ENCODE measurements at places on chromosomes 1 and 21. TPM values are rescaled to one million over a fixed set of nuclear protein-coding genes. Genes with fewer than 3 reads are reported as not detected.

Gene SV2A
- total RNA-seq, result 5.4 TPM

DNA sequence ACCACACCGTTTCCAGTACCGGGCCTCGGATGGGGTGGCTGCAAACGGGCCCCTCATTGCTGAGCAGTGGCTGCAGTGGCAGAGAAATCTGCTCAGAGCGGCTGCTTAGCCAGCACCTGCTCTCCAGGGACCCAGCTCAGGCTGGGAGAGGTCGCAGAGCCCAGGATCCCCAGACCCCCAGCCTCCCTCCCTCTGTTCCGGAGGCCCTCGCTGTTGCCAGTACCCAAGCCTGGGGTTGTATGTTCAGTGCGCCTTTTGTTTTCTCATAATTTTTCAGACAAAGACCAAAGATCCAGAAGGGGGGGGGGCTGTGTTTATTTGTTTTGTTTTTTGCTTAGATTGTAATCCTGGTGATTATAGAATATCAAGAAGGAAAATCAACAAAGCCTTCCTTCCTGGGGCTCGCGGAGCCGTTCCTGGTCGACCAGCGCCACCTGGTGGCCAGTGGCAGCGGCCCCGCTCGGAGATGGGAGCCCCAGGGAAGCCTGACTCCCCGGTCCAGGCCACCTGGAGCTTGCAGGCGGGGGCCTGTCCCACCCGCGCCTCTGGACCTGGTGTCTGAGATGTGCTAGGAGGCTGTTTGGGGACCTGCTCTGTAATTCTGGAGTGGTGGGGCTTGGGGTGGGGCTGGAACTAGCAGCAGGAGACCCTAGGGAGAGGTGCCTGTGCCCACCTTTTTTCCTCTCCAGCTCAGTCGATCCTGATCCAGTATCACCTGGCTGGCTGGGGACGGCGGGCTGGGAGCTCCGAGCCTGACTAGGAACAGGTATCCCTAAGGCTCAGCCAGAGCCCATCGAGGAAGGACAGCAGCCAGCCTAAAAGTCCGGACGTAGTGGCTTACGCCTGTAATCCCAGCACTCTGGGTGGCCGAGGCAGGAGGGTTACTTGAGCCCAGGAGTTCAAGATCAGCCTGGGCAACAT is 123.9 kb upstream of the VAMP3 start:
- no peak overlapping the region for H3K27ac ChIP-seq
- DNase-seq, result peak; percentile 36
- no peaks in the 10 kb centered on the region for H3K36me3 ChIP-seq
- H3K4me1 ChIP-seq, result peaks cover 3% of the 10 kb centered on the region
- no peaks in the 10 kb centered on the region for H3K27me3 ChIP-seq
- no peak overlapping the region for H3K4me3 ChIP-seq

GRCh38 chr21:45386336-45386727 is 18.6 kb upstream of the COL18A1 start:
- no peaks in the 10 kb centered on the region for H3K4me1 ChIP-seq
- no peaks in the 10 kb centered on the region for H3K36me3 ChIP-seq
- DNase-seq, result no peak
- no peaks in the 10 kb centered on the region for H3K27me3 ChIP-seq
- H3K27ac ChIP-seq, result no peak overlapping the region
- no peak overlapping the region for H3K4me3 ChIP-seq

DNA sequence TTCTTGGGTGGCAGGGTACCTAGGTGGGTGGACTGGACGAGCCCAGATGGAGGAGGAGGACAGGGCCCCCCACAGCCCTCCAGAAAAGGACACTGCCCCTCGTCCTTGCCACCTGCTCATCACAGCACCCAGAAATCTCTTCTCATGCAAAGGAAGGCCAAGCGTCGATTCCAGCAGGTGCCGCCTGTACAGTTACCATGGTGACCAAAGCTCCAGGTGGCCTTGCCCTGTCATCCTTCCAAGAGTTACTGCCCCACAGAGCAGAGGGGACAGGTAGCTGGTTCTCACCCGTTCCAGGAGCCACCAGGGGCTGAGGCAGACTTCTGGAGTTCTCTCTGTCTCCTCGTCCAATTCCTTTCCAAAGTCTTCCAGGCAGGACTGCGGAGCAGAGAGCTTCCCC is 119.9 kb upstream of the VAMP3 start:
- H3K4me3 ChIP-seq, result no peak overlapping the region
- no peak overlapping the region for H3K27ac ChIP-seq
- no peaks in the 10 kb centered on the region for H3K36me3 ChIP-seq
- DNase-seq, result no peak
- H3K4me1 ChIP-seq, result no peaks in the 10 kb centered on the region

Gene TSPAN2
- 5.0 TPM for total RNA-seq

GRCh38 chr1:43349594-43350306 is 9.0 kb upstream of the CDC20 start:
- DNase-seq, result no peak
- H3K4me1 ChIP-seq, result peaks cover 3% of the 10 kb centered on the region
- no peaks in the 10 kb centered on the region for H3K27me3 ChIP-seq
- no peaks in the 10 kb centered on the region for H3K36me3 ChIP-seq

GRCh38 chr1:13781907-13782633 is 82.1 kb downstream of the PRDM2 start:
- H3K4me1 ChIP-seq, result no peaks in the 10 kb centered on the region
- H3K36me3 ChIP-seq, result peaks cover 11% of the 10 kb centered on the region
- no peak overlapping the region for H3K27ac ChIP-seq
- no peak for DNase-seq
- H3K4me3 ChIP-seq, result no peak overlapping the region

DNA sequence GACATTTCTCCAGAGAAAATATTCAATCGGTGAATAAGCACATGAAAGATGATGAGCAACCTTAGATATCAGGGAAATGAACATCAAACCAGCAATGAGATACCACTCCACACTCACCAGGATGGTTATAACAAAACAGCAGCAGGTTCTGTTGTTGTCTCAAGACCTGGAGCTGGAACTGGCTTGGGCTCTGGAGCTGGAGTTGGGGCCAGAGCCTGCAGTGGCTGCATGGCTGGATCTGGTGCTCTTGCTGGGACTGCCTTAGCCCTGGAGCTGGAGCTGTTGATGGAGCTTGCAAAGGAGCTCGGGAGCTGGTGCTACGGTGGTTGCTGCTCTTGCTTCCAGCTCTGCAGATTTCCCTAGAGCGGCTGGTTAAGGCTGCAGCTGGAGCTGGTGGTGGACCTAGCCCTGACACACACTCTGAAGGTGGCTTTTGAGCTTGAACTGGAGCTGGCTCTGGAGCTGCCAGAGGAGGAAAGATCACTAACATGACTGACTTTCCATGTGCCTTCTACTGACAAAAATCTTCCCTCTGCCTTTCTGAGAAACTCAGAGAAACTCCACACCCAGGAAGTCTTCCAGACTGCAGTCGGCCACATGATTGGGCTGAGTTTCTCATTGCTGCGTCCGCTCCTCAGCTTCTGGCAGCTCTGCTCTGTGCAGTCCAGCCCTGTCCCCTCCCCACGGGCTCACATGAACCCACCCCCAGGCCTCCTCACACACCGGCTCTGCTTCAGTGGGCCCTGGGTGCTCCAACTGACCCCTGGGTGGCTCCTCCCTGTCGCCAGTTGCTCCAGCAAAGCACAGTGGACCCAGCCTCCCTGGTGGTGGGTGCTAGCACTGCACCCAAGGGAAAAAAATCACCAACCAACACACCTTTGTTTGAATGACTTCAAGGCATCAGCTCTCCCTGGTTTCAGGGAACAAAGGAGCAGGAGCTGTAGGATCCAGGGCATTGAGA is 139.1 kb upstream of the FMN2 start:
- no peak overlapping the region for H3K4me3 ChIP-seq
- no peak for DNase-seq
- H3K36me3 ChIP-seq, result no peaks in the 10 kb centered on the region
- H3K27ac ChIP-seq, result no peak overlapping the region

Gene FCRL2
- not detected for total RNA-seq

- no peaks in the 10 kb centered on the region for H3K36me3 ChIP-seq
- no peak overlapping the region for H3K4me3 ChIP-seq
- H3K4me1 ChIP-seq, result no peaks in the 10 kb centered on the region
- no peak for DNase-seq
These were observed 161.3 kb downstream of the TM2D1 start for GRCh38 chr1:61563611-61564010.

GRCh38 chr1:89125913-89126580 is at the start of gene GBP2:
GBP2 (minus strand) TSS chr1:89126114; CDS start chr1:89121966, 4,148 bp downstream.
- peak; percentile 85 for DNase-seq
- no peaks in the 10 kb centered on the region for H3K27me3 ChIP-seq
- peaks cover 30% of the 10 kb centered on the region for H3K4me1 ChIP-seq

GRCh38 chr1:168640836-168641235 is 64.4 kb downstream of the XCL1 start:
- H3K36me3 ChIP-seq, result no peaks in the 10 kb centered on the region
- H3K4me1 ChIP-seq, result no peaks in the 10 kb centered on the region
- H3K27me3 ChIP-seq, result no peaks in the 10 kb centered on the region
- no peak overlapping the region for H3K4me3 ChIP-seq

- no peak for DNase-seq
- no peaks in the 10 kb centered on the region for H3K36me3 ChIP-seq
- no peak overlapping the region for H3K4me3 ChIP-seq
These were observed 6.5 kb downstream of the NBL1 start for GRCh38 chr1:19650416-19651140.

DNA sequence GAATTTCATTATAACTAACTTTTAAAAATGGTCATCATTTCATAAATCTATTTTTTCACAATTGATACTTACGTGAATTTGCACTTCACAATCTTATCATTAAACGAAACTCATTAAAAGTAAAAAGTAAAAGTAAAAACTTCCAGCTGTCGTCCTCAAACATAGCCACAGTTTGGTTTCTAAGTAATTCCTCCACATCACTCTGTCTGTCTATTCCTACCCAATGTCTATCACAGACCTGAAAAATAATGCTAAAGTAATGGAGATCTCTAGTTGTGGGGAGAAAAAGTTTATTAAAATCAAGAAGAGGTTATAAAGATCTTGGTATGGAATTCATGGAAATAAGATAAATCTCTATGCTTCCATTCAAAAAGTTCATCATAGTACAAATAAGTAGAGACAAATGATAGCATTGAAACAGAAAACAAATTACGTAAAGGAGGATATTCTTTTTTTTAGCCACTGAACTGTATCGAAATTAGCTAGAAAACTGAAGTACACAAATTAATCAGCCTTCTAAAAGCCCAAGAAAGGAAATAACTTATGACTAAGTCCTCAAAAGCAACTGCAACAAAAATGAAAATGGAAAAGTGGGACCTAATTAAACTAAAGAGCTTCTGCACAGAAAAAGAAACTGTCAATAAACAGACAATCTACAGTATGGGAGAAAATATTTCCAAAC is 148.6 kb downstream of the TIAM1 start:
- H3K4me3 ChIP-seq, result no peak overlapping the region
- no peak overlapping the region for H3K27ac ChIP-seq
- H3K4me1 ChIP-seq, result no peaks in the 10 kb centered on the region
- H3K27me3 ChIP-seq, result no peaks in the 10 kb centered on the region
- no peaks in the 10 kb centered on the region for H3K36me3 ChIP-seq
- no peak for DNase-seq

DNA sequence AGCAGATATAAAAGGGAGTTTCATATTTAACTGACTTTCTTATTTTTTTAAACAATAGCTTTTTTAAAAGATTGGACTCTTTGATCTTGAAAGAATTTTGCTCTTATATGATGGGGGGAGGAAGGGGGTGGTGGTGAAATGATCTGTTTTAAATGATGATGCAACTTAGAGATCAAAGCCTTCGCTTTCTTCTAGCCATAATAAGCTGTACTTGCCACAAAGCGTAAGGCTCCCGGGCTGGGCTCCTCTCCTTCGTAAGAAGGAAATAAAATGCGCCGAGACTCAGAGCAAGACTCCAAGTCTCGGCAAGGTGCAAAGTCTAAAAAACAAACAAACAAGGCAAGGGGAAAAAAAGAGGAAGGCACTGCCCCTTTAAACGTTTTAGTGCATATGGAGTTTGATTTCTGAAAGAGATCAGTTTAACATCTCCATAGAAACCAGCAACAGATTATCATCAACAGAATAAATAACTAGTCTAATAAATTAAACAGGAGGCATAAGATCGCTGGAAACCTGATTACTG is 3.3 kb downstream of the CASZ1 start:
- no peaks in the 10 kb centered on the region for H3K36me3 ChIP-seq
- H3K27ac ChIP-seq, result no peak overlapping the region
- H3K4me1 ChIP-seq, result peaks cover 14% of the 10 kb centered on the region
- DNase-seq, result no peak
- no peak overlapping the region for H3K4me3 ChIP-seq
- peaks cover 28% of the 10 kb centered on the region for H3K27me3 ChIP-seq

DNA sequence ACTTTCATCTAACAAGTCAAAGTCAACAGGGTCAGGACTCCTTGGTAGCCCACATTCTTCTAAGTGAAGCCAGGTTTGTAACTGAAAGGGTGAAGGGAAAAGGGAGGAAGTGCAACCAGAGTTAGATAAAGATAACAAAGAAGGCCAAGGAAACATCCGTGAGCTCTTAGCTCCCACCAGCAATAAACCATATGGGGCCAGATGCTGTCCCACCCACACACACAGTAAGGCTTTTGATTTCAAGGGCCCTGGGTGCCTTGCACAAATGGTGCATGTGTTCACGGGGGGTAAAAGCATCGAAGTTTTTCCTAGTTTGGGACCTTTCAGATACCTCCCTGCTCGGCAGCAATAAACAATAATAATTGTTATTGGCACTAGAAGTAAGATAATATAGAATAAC is 5.1 kb upstream of the TIAM1 start:
- no peak overlapping the region for H3K27ac ChIP-seq
- no peak overlapping the region for H3K4me3 ChIP-seq
- H3K36me3 ChIP-seq, result no peaks in the 10 kb centered on the region
- H3K27me3 ChIP-seq, result no peaks in the 10 kb centered on the region

DNA sequence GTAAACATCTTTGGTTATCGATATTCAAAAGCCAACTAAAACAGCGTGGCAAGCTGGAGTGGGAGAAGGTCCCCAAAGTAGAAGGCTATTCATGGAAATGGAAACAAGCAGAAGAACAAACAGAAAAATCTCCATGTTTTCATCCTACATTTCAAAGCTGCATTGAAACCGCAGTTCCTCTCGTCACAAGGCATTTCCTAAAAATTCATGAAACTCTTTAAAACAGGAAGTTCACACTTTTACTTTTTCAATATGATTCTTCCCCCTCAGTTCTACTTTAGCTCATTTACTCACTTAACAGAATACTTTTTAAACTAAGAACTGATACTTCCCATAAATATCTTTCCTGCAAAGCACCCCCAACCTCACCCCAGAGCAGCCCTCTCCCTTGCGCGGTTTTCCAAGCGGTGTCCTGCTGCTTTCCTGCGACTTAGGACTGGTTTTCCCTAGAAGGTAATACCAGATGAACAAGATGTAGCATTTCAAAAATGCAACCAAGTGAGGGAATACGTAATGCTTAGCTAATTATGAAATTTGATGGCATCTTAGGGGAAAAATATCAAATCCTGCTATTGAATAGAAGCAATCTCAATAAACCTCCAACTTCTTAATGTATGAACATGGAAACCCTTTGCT is 228.3 kb upstream of the PKN2 start:
- H3K4me3 ChIP-seq, result no peak overlapping the region
- no peaks in the 10 kb centered on the region for H3K27me3 ChIP-seq
- DNase-seq, result no peak
- no peaks in the 10 kb centered on the region for H3K36me3 ChIP-seq

- H3K27me3 ChIP-seq, result no peaks in the 10 kb centered on the region
- no peak for DNase-seq
- H3K27ac ChIP-seq, result no peak overlapping the region
- H3K4me1 ChIP-seq, result no peaks in the 10 kb centered on the region
- no peak overlapping the region for H3K4me3 ChIP-seq
These were observed 9.4 kb downstream of the KDM5B start for GRCh38 chr1:202798792-202799331.

- DNase-seq, result peak; percentile 52
- no peak overlapping the region for H3K27ac ChIP-seq
- H3K27me3 ChIP-seq, result no peaks in the 10 kb centered on the region
These were observed 47.8 kb upstream of the NRDC start for GRCh38 chr1:51926171-51926812.

GRCh38 chr1:65055747-65056146 is 89.4 kb upstream of the JAK1 start:
- H3K36me3 ChIP-seq, result peaks cover 8% of the 10 kb centered on the region
- H3K4me3 ChIP-seq, result no peak overlapping the region
- no peak overlapping the region for H3K27ac ChIP-seq
- H3K27me3 ChIP-seq, result no peaks in the 10 kb centered on the region

Gene CR2
- total RNA-seq, result not detected

Gene RAVER2
- total RNA-seq, result 13.9 TPM

All from endothelial cell of umbilical vein (primary cell).